ENCODE measurements at places on chromosomes 5 and 9. TPM values are rescaled to one million over a fixed set of nuclear protein-coding genes. Genes with fewer than 3 reads are reported as not detected.

- no peak for DNase-seq
Observed at GRCh38 chr5:121175986-121176385, 675.7 kb upstream of the FTMT start.

GRCh38 chr5:17929171-17929570 lies 294.9 kb downstream of the TAF11L14 start:
- DNase-seq, result no peak

GRCh38 chr9:125399165-125399564 lies 137.5 kb downstream of the GAPVD1 start:
- no peak for DNase-seq

- DNase-seq, result no peak
Observed at GRCh38 chr9:125690679-125691078, 16.3 kb downstream of the MAPKAP1 start.

DNA sequence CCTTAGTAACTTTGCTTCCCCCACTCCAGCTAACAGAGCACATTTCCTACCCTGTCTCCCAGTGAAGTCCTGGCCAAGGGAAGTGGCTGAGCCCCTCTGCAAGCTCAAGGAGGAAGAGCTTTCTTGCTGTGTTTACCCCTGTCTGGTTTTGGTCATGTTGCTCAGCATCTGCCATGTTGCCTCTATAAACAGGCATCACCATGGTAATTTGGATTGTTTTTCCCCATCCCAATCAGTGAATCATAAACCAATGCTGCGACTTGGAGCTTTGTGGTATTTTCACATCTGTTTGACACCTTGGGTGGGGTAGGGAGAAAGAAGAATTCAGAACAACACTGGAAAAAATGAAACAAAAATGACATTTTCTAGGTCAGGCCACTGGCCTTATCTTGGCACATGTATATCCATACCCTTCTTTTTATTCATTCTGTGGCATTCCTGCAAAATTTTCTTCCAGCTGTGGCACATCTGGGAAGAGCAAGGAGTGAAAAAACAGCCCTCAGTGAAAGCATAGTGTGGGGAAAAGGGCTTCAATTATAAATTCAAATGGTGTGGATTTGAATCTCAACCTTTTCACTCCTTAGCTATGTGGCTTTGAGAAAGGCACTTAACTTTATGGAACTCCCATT lies 42.5 kb downstream of the SLIT3 start:
- peak; percentile 40 for DNase-seq

DNA sequence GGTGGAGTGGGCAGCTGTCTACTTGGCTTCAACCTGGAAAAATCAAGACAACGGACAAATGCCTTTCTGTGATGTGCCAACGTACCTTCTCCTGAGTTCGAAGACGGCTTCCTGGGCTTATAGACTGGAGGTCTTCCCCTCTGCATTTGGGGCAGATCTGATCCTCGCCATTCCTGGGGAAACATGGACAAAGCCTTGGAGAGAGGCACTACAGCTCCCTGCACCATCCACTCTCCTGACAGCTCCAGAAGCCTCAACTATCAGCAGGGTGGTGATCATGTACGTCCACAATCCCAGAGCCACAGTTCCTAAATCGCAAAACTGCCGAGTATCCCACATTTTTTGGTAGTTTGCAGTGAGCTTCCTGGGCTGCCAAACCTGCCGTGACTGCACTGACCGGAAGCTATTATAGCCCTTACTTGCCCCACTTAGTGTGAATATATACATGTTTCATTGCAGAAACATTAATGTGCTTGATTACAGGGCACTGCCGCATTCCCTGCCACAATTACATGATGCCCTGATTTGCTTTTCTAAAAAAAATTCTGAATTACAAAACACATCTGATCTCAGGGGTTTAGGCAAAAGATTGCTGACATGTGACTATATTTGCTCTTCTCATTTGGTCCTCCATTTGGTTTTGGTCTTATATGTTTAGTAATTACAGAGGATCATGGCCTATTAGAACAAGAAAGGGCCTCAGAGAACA lies 2.8 kb downstream of the TRAF1 start:
- DNase-seq, result no peak

CENPP gene
- 5.5 TPM for polyA plus RNA-seq

PTGER4 gene
- 0.54 TPM for polyA plus RNA-seq

GHR gene
- 0.03 TPM for polyA plus RNA-seq

TTLL11 gene
- 1.9 TPM for polyA plus RNA-seq

TPPP gene
- polyA plus RNA-seq, result 1.4 TPM

TMEM215 gene
- 0.03 TPM for polyA plus RNA-seq

C5orf52 gene
- not detected for polyA plus RNA-seq
